ENCODE measurements at places on chromosomes 1 and 21. TPM values are rescaled to one million over a fixed set of nuclear protein-coding genes. Genes with fewer than 3 reads are reported as not detected.
A peak's percentile ranks its signal among the peaks of the same experiment; 100 is the strongest.

DNA sequence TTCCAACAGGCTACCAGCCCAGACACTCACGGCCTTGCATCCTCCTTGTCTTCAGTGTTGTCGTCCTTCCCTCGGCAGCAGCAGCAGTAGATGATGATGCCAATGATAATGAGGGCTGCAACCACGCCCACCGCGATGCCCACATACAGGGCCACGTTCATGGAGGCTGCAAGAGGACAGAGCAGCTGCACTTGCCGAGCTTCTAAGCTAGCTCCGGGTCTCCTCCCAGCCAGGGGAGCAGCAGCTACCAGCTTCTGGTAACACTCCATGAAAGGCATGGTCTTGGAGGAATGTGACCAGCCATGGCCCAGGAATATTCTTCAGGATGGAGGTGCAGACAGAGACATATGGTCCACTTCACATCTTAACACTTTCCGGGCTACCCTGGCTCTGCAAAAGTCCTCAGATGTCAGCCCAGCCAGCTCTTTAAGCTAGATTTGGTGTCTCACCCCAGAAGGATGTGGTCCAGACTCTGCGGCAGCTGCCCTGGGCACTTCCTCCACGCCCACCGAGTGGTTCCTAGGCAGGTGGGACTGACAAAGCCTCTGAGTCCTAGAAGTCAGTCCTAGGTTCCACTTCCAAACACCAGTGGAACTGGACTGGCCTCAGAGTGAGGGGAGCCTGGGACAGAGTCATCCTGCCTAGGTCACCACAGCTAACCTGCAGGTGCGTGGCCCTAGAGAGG is 35.1 kb downstream of the GPA33 start:
- no peak for DNase-seq

DNA sequence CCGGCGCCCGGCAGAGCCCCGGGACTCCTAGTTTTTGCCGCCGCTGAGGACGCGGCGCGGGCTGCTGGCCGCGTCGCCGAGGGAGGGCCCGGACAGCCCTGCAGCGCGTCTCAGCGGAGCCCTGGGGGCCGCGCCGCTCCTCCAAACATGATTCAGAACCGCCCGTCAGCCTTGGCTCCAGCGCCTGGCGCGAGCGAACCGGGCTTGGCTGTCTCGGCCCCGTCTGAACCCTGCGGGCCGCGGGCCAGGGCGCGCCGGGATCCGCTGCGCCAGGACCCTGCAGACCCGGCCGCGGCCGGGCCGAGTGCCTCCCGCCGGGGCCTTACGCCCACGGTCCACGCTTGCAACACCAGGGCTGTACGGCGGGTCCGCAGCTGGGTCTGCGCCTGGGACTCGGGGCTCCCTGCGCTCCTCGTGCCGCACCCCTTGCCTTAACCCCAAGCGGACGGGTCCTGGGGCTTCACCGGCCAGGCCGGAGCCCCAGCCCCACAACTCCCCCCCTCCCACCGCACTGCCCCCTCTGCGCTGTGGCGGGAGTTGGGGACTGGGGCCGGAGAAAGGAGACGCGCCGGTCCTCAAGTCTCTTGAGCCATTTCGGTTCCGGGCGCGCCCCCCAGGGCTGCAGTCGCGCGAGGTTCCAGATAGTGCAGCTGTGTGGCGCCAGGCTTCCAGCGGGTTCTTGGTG is 48.4 kb upstream of the CD34 start:
- DNase-seq: no peak

Gene COL16A1
- 14.8 TPM for total RNA-seq

Gene HES4
- 12.4 TPM for total RNA-seq

Gene LRRC38
- not detected for total RNA-seq

Gene FNDC5
- 0.70 TPM for total RNA-seq

GRCh38 chr1:221025501-221025900 is 146.3 kb downstream of the HLX start:
- DNase-seq: peak; percentile 3

DNA sequence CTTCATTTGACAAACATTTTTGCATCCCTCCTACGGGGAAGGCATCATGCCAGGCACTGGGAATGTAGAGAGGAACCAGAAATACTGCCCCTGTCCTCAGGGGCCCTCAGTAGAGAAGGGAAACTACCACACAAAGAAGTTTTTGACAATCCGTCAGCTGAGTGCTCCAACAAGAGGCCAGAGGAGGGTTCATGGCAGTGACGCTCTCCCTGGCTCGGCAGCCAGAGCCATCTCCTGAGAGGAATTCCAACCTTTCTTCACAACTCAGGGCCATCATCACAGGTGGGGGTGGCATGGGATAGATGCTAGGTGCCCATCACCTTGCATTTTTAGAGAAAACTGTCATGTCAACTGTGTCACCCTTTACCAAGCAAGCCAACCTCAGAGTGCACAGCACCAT is 154.1 kb downstream of the HIVEP3 start:
- no peak for DNase-seq

Gene CYP4Z1
- not detected for total RNA-seq

Gene ANGPTL1
- total RNA-seq: not detected

- no peak for DNase-seq
These were observed 2.4 kb downstream of the MCL1 start for GRCh38 chr1:150576794-150577556.

GRCh38 chr1:199124351-199124750 is 485.5 kb downstream of the PTPRC start:
- DNase-seq: no peak

DNA sequence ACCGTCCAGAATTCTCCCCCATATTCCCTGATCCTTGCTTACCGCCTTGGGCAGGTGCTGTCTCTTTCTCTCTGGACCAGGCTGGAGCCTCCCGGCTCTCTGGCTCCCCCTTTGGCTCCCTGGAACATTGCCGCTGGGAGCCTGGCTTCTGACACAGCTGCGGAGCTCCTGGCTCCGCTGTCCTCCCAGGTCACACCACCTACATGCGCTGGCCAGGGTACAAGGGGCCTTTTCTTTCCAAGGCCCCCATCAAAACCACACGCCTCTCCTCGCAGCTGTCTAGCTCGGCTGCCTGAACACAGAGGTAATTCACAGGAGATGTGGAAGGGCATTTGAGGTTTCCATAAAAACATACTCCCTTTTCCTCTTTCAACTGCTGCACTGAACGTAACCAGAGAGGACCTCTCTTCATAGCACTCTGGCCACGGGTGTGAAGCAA is 7.5 kb upstream of the ZNF648 start:
- DNase-seq: peak; percentile 25

Gene DEPDC1
- 0.85 TPM for total RNA-seq

GRCh38 chr21:39484711-39485276 is 33.0 kb downstream of the SH3BGR start:
- no peak for DNase-seq

DNA sequence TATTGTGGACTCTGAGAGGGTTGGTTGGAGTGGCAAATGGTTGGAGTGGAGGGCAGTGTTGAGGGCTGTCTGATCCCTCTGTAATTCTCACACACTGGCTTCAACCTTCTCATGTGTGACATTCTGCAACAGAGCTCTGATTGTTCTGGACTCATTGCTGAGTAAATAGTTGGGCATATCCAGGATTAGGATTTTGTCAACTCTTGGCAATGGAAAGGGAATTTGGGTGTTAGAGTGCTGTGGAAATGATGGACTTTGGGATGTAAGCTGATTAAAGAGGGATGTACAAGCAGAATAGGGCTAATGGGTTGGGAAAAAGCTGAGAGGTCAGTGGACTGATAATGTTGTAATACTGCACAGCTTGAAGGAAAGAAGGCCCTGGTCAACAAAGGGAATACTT is 16.5 kb downstream of the TLCD4 start:
- DNase-seq: no peak

DNA sequence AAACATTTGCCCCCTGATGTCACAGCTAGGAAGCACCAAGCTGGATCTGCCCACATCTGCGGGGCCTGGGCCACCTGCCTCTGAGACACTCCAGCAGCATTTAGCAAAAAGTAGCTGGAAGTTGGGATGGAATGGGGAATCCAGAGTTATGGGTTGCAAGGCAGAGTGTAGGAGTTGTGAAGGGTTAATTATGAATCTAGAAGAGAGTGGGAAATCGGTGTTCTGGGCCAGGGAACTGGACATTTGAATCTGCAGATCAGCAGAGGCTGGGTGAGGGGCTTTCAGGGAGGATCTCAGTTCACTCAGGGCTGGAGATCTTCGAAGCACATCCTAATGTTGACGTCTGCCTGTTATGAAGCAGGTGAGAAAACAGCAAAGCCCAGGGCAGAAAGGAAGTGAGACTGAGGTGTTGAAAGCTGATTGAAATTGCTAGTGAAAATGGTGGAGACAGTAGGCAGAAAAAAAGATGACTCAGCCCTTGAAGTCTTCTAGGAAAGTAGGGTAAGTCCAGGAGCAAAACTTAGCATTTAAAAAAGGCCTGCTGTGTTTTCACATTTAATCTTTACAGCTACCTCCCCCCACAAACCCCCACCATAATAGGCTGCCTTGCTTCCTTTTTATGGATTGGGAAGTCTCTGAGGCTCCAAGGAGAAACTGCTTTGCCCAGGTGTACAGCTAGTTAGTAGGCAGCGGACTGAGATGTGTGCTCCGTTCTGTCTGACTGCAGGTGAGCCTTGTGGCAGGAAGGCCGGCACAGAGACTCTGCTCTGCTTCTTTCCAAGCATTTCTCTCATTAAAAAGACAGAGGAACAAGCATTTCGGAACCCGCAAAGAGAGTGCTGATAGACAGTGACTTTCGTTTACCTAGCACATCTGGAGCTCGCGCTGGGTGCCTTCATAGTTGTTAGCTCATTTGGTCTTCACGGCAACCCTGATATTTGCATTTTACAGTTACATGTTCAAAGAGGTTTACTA is 7.2 kb downstream of the VANGL1 start:
- peak; percentile 25 for DNase-seq

DNA sequence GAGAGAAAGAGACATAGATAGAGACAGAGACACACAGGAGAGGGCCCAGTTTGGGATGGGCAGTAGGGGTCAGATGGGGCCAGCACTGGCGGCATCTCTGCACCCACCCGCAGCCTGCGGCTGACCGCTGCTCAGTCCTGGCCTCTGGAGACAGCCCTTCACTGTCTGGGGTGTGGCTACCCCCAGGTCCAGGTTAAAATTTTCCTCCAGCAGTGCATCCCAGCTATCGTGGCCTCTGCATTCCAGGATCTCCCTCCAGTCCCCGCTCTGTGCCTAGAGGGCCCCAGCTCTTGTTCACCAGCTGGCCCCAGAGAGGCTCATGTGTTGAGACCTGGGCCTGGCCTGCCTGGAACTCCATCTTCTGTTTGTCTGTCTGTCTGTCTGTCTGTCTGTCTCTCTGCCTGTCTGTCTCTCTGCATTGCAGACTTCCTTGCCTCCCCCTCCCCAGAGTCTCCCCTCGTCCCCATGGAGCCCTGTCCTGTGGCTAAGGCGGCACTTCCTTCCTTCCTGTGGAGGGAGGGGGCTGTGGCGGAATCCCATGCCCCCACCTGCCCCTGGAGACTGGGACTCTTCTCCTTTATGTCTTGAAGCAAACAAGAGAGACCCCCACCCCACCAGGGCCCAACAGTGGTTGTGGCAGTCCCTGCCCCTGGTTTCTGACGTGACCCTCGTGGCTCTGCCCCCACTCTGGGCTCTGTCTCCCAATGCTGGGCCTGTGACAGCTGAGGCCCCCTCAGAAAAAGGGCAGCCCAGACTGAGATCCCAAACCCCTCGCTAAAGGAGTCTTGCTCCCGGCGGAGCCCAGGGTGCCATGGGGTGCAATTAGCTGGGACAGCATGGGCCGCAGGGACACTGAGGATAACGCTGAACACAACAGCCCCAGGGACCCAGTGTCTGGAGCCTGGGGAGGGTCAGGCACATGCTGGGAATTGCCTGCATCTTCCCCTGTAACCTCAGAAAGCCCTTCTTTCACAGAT is 241.8 kb downstream of the NPHP4 start:
- no peak for DNase-seq

GRCh38 chr1:7233237-7233540 is 447.9 kb downstream of the CAMTA1 start:
- no peak for DNase-seq

Gene DNALI1
- total RNA-seq: 3.0 TPM

GRCh38 chr1:234065794-234066447 is 161.4 kb downstream of the SLC35F3 start:
- DNase-seq: peak; percentile 40

Gene SLC6A17
- total RNA-seq: 0.35 TPM

DNA sequence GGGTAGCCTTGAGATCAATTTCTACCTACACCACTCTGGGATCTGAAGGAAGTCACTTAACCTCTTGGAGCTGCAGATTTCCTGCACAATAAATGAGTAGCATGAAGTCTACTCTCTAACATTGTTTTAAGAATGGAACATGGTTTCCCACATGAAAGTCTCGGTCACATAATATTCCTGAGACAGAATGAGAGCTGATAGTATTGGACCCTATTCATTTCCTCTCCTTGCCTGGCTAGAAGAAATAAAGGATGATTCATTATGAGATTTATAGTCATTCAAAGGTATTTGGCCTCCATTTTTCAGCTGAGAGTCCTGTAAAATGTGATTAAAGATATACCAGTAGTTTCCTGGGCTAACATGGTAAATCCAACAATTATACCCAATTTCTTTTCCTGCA is 56.7 kb downstream of the ARHGAP29 start:
- DNase-seq: no peak

DNA sequence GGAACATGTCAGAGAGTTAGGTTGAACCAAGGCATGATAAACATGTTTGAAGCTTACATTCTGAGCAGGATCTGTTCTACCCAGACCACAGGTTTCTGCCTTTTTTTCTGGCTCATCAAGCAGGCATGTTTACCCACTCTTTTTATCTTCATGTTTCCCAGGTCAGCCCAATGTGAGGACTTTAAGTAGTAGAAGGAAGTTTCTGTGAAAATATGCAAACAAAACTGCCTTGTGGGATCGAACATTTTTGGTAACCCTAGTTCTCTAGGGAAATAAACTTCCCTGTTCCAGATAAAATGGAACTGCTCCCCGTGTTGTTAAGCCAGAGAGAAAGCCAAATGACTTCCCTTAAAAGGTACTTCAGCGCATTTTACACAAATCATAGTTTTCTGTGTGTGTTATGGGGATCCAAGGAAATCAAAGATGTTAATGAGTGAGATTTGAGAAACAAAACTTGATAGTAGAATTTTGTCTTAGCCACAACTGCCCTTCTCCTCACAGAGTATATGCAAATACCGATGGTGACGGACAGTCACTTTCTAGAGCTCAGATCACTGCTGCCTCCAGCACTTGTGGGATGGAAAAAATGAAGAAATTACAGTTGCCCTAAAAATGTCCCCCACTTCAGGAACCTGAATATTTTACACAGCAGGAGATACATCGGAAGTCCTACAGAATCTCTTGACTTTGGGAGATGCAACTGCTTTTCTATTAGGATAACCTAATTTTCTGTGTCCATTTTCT is 765 bp upstream of the HIPK1 start:
- peak; percentile 69 for DNase-seq

DNA sequence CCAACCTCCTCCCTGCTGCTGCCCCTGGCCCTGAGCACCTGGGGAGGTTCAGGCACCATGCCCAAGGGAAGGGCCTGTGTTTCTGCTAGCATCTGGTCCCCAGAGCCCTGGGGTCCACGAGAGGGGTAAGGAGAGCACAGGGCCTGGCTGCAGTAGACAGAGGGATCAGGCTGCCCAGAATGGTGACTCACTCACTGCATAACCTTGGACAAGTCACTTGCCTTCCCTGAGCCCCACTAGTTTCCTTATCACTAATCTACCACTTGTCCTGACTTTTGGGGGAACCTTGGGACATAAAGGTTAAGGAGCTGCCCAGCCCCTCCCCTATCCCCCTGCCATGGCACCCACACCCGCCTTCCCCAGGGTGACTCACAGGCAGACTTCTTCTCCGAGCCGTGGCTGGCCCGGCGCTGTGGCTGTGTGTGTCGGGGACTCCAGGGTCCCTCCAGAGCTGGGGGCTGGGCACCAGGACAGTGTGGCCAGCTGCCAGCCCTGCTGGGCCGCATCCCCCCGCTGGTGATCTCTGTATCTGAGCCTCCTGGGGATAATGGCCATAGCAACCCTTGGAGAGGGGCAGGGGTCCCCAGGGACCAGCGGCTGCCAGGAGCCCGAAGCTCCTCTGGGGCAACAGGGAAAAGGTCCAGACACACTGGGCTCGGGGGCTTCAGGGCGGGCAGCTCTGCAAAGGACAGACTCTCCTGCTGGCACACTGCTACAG is 4.0 kb downstream of the ARHGEF19 start:
- no peak for DNase-seq
